Heart left ventricle (tissue), 16 donors: ENCODE measurements at places on chromosomes 4 and X.
A peak's percentile ranks its signal among the peaks of the same experiment; 100 is the strongest.

GRCh38 chrX:31547416-31547815, 475.6 kb upstream of the FTHL17 start:
- DNase-seq = no peak

DNA sequence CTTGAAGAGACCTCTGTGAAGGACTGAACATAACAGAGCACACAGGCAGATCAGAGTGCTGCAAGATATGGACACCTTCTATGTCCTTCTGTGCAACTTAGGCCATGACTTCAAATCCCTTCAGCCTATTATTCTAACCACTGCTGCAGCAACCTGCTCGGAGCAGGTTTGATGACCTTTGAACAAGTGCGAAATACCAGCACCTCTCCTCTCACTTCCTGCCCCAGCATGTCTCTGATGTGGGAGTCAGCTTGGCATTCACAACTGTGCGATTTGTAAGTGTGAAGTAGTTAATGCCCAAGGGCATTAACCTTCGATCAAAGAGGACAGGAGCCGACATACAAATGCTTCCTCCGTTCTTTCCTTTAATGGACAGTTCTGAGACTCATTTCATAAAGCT, 1.6 kb upstream of the EXOC1 start:
- DNase-seq = no peak

- no peak for DNase-seq
Measured at GRCh38 chr4:153191795-153192363, 12.4 kb upstream of the TRIM2 start.

DNA sequence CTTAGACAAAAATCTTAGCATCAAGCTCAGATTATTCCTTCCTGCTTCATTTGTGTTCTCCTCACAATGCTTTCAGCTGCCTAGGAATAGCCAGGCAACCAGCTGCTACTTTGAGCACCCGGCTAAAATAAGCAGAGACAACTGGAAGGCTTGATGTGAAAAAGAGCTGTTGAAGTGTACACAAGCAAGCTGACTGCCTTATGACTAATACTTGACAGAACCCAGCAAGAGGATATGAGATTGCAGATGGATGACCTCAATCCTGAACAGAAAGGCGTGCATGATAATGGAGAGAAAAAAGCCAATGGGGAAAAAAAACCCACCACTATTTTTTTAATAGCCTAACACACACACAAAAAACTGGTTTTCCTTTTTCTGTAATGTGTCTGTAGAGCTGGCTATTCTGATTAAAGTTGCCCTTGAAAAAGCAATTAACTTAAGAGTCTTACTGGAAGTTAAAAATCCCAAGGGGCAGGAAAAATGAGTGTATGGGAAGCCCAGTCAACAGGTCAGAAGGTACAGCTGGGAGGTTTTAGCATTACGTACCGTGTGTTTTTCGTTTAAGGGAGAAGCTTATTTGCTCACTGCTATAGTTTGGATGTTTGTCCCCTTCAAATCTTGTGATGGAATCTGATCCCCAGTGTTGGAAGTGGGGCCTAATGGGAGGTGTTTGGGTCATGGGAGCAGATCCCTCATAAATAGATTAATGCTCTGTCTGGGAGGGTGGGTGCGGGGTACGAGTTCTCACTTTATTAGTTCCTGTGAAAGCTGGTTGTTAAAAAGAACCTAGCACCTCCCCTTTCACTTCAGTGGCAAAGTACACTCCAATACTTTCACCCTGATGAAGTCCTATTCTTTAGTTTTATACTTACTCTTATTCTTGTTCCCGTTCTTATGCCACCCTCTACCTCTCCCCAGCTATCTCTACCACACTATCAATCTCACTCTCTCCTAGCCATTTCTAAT, 37.1 kb upstream of the HERC6 start:
- DNase-seq = peak; percentile 53

DNA sequence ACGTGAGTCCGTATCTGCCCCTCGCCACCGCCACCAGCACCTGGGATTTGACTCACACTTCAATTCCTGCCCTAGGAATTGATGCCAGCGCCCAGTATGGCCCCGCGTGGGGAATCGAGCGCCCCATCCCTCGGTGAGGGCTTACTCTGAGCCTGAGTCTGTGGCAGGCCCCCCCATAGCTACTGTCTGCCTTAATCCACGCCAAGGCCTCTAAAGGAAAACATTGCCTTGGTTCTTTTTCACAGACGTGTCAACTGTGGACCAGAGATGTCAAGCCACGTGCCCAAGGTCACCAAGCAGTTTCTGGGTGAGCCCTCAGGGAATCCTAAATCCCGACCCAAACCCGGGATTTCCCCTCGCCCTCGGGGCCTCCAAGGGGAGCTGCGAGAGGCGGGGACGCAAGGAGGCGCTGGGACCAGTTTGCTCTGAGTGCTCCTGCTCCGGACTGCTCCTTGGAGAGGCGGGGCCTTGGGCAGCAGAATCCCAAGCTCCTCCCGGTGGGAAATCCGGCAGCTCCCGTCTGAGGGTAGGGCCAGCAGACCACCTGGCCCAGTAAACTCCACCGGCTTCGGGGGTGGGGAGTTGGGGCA, 12.9 kb downstream of the MSX1 start:
- DNase-seq = no peak
